ENCODE measurements at places on chromosomes 5 and 9.

- DNase-seq = no peak
Observed at GRCh38 chr5:160291467-160291866, 20.9 kb downstream of the CCNJL start.

GRCh38 chr9:137454145-137454596 is 5.0 kb downstream of the NSMF start:
- no peak for DNase-seq

DNA sequence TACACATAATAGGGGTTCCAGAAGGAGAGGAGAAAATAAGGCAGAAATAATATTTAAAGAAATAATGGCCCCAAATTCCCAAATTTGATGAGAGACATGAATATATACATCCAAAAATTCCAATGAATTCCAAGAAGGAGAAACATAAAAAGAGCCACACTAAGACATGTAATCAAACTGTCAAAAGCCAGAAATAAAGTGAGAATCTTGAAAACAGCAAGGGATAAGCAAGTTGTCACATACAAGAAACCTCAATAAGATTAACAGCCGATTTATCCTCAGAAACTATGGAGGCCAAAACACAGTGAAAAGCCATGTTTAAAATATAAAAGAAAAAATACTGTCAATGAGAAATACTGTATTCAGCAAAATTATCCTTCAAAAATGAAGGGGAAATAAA is 14.5 kb downstream of the CATSPER3 start:
- DNase-seq = no peak

- no peak for DNase-seq
Observed at GRCh38 chr9:20749496-20750198, 65.6 kb downstream of the FOCAD start.

DNA sequence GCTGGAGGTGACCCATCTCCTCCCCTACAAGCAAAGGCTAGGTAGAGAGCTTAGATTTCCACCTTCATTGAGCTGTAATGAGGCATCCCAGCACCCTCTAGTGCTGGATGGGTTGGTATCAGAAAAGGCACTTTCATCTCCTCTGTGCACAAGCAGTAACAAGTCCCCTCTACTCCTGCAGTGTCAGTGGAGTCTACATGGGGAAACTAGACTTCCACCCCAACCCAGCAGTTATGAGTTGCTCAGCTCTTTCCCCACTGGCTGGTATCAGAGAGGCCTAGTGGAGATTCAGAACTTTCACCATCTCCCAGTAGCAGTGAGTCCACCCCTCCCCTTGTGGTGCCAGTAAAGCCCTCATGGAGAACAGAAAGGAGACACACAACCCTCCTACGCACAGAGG is 17.9 kb downstream of the FCN1 start:
- DNase-seq = no peak

- no peak for DNase-seq
Observed at GRCh38 chr5:149881874-149882273, 62.7 kb downstream of the PDE6A start.

DNA sequence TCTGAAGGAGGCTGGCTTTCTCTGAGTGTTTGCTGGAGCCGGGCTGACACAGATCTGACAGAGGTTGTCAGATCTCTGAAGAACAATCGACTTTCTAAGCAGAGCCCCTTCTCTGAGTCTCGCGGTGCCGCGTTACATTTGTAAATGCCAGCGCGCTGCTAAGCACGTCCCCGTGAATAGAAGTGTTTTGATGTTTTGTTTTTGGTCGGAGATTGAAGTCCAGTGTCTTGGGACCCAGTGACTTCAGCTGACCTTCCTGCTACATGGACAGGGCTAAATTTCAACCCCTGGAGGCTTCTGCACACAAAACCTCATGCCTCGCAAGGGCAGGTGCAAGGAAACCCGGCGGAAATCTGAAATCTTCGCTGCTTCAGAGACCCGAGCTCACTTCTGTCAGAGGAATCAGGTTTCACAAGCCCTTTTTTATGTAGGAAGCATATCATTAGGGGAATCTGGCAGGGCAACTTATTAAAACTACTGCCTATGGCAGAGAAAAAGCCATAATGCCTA is 27.2 kb downstream of the NEUROG1 start:
- DNase-seq = no peak
